ENCODE measurements at places on chromosomes 7 and 10.

- no peak for DNase-seq
These were observed 2.2 kb upstream of the VIM start for GRCh38 chr10:17225808-17226207.

GRCh38 chr7:107694386-107694785 is 33.8 kb downstream of the SLC26A4 start:
- no peak for DNase-seq

DNA sequence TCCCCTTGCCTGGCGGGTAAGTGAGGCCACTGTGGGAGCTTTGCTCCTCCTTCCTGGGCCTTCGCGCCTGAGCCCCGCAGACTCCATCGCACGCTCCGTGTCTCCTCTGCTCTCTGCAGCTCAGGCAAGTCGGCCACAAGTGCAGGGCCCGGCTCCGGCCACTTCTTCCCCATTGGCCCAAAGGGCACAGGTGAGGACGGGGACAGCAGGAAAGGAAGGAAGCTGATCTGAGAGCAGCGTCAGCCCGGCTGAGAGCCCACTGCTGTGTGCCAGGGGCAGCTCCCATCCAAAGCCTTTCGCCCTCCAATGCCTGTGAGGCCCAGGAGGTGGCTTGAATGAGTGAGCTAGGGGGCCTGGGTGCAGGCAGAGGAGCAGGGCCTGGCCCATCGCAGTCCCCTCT is 33.7 kb upstream of the RHEB start:
- DNase-seq: no peak

- no peak for DNase-seq
These were observed 16.4 kb upstream of the RALA start for GRCh38 chr7:39606941-39607340.

DNA sequence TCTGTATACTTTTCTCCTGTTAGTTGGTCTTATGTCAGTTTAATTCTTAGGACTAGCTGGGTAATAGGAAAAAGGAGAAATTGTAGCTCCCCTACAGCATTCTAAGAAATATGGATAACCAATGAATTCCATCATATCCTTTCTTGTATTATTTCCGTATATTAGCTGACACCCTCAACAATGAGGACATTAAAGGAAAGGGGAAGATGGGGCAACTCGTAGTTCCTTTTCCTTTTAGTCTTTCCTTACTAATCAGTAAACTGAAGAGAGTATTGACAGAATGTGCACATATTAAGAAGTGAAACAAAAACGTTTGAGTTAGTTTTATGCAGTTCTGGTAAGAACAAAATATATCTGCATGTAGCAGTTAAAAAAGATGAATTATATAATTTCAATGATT is 35.1 kb upstream of the C10orf67 start:
- DNase-seq: no peak

GRCh38 chr7:79281426-79281825 is 172.0 kb downstream of the MAGI2 start:
- no peak for DNase-seq

DNA sequence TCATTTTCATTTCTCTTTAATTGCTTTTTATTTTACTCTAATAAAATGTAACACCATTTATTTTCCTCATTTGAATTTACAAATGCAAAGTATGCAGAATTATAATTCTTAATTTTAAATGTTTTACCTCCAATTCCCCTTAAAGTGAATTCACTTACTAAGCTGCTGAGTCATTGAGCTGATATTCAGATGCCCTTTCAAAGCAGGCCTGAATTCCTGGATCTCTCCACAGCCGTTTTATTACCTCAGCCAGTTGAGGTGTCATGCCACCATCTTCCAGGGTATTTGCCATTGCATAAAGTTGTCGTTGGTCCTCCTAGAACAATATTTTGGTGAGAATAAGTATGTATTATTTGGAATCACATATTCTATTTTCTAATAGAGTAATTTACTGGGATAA is 33.2 kb downstream of the GNAT3 start:
- no peak for DNase-seq

Data from NCI-H748 treated with DMSO at 0.1 percent for 48 hours (cell line).